Activated naive CD4-positive, alpha-beta T cell treated with anti-CD3 and anti-CD28 coated beads for 36 hours (primary cell): ENCODE measurements at places on chromosomes 16 and 17.

GRCh38 chr16:50501251-50501650 is 46.9 kb upstream of the NKD1 start:
- no peak for DNase-seq

DNA sequence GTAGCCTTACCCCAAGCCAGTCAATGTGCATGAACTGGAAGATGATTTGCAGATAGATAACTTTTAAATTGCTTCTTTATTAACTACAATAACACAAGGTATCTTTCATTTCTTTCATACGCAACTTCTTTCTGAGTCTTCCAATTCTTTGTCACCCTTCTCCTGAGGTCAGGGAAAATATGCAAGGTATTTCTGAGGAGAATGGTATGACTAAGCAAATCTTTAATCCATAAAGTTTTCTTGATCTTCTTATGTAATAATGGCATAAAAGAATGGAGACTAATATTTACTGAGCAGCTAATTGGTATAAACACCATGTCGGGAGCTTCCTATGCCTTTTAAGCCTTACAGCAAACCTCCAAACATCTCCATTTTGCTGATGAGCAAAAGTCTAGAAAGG is 438.9 kb downstream of the KCNJ2 start:
- no peak for DNase-seq

GRCh38 chr16:11320170-11320569 is 25.1 kb upstream of the RMI2 start:
- DNase-seq, result no peak

- no peak for DNase-seq
Observed at GRCh38 chr16:30028438-30029076, 2.5 kb downstream of the TLCD3B start.

- DNase-seq, result no peak
Observed at GRCh38 chr16:58883131-58883530, 149.0 kb upstream of the GOT2 start.

DNA sequence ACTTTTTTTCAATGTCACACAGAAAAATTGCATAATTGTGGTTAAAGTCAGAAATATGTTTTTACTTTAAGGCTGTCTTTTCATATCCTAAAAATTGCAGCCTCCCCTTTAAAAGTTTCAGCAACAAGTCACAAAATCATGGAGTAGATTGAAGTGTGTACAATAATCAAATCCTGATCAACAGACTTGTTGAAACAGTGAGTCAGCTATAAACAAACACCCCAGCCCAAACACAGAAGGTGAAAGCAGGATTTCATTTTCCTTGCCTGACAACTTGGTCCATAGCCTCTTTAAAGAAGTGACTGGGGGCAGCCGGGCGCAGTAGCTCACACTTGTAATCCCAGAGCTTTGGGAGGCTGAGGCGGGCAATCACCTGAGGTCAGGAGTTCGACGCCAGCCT is 59.9 kb downstream of the WNT3 start:
- no peak for DNase-seq

GRCh38 chr17:55450232-55450825 is 28.7 kb upstream of the MMD start:
- DNase-seq, result no peak

GRCh38 chr16:56262551-56263245 is 71.4 kb downstream of the GNAO1 start:
- no peak for DNase-seq

- no peak for DNase-seq
Observed at GRCh38 chr16:64914-65255, 7.5 kb downstream of the RHBDF1 start.

GRCh38 chr17:6548578-6549330 is 7.6 kb downstream of the PITPNM3 start:
- DNase-seq, result peak; percentile 68

DNA sequence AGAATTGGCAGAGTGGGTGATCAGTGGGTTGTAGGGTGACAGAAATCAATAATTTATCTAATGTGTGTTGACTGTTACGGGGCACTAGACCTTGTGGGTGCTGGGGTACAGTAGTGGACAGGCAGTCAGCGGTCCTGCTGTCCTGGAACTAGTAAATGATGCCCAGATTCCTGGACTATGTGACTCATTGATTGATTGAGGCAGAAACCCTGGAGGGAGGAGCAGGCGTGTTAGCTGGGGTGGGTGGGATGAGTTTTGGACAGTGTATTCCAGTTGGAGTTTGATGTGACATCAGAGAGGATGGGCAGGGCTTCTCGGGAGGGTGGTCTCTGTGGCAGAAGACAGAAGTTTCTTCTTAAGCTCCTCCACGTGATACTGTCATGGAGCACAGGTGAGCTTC is 24.4 kb downstream of the PRMT7 start:
- DNase-seq, result no peak

- no peak for DNase-seq
Observed at GRCh38 chr16:78552716-78553115, 453.3 kb downstream of the WWOX start.

DNA sequence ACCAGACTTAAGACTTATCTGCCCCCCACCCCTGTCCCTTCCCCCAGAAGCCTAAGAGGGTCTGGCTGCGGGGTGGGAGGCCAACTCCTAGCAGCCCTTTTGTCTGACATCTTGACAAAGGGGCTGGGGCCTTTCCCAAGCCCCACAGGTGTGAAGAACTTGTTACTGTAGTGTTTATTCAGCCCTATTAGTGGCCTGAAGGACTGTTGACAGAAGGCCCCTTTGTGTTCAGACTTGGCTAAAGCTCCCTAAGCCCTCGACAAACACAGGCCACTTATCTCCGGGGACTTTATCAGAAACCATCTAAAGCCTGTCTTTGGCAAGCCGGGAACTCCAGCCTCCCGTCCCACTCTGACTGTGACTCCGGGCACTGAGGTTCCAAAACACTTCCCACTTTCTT is 129.8 kb downstream of the NTN1 start:
- no peak for DNase-seq

DNA sequence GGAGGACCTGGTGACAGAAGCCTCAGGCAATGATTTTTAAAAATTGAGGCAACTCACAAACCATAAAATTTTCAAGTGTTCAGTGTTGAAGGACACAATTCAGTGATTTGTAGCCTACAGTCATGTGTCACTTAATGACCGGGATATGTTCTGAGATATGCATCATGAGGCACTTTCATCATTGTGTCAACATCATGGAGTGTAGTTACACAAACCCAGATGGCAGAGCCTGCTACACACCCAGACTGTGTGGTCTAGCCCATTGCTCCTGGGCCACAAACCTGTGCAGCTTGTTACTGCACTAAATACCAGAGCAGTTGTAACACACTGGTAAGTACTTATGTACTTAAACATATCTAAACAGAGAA is 1.6 kb downstream of the PRSS41 start:
- DNase-seq, result no peak

GRCh38 chr17:17877529-17878358 is 41.0 kb upstream of the SREBF1 start:
- no peak for DNase-seq

GRCh38 chr17:69042308-69042707 is 18.4 kb downstream of the ABCA9 start:
- no peak for DNase-seq
